NCI-H1694 treated with DMSO at 0.1 percent for 48 hours (cell line): ENCODE measurements at places on chromosomes 1 and 21.

DNA sequence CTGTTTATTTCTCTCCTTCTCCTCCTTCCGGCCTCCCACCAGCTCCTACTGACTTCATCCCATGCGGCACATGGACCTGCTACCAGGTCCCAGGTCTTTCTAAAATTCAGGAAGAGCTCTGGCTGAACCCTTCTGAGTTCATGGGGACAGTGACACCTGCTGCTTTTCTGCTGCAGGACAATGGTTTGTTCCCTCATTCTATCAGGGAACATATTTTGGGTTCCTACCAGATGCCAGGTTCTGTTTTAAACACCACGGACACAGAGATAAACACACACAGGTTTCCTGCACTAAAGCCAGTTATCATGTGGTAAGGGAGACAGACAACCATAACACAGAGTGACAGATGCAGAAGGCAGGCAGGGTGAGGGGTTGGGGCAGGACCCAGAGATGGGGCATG is 114.0 kb upstream of the RAB4A start:
- DNase-seq, result peak; percentile 50

DNA sequence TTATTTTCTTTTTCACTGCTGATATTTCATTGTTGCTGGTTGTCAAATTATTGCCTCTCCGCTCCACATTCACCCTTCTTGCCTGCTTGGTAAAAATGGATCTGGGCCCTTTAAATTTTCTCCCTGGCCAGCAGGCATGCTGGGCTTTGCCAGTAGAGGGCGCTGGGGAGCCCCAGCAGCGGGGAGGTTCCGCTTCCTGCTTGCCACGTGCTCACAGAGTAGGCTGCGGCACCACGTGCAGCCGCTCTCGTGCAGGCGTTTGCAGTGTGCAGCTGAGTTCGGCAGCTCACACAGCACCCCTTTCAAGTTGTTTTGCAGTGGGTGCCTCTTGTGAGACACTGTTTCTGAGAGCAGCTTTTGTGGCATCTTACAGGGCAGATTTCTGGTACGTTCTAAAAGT is at the start of gene ACTL8:
ACTL8 (plus strand) TSS at position 214 of the 400 bp plus-strand sequence. CDS start 67,676 bp downstream, outside the sequence.
- no peak for DNase-seq

DNA sequence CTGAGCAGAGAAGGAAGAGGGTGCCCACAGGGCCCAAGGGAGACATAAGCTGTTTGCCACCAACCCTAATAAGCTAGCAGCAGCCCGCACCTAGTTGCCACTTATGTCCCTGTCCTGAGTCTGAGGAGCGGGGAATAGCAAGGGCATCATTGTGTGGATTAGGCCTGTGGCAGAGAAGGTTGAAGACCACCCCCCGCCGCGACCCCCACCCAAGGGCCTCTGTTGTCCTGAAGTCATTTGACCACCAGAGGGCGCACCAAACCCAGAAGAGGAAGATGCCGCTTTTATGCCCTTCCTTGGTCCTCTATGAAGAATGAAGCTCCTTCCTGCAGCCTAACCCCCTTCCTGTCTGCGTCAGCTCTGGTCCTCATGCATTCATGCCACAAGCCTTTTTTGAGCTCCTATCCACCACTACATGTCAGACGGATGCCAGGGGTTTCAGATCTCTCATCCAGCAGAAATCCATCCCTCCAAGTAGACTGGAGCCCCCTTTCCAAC is 16.6 kb downstream of the RHBG start:
- peak; percentile 86 for DNase-seq

DNA sequence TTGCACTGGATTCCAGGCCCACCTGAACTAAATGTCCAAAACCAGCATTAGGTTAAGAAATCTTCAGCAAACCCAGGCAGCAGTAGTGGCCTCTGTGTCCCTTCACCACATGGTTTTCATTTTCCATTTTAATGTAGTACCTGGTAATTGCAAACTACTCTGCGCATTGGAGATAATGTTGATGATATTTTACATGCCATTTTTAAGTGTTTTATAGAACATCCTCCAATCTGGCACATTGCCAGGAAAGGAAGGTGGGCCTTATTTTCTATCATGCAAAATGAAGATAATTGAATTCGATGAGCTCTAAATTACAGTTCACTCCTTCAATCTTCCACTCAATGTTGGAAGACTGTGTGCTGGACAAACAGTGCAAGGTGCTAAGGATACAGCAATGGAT is 89.5 kb downstream of the ZC3H11B start:
- no peak for DNase-seq

GRCh38 chr1:15016001-15016400 is 137.5 kb upstream of the TMEM51 start:
- no peak for DNase-seq

DNA sequence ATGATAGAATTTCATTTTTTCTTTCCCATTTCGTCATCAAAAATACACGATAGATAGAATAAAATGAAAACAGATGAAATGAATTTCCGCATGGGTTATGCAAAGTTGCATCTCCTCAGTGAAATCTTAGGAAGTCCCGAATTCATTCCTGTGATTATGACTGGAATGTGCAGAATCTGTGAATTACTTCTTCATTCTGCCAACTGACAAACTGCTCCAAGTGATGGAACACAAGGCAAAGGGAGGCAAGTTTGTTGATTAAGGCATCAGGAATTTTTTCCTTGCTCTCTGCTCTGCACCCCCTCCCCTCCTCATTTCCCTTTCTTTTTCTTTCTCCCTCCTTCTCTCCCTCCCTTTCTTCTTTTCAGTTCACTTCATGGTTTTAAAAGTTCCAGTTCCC is 37.0 kb upstream of the ADGRL4 start:
- DNase-seq, result no peak

DNA sequence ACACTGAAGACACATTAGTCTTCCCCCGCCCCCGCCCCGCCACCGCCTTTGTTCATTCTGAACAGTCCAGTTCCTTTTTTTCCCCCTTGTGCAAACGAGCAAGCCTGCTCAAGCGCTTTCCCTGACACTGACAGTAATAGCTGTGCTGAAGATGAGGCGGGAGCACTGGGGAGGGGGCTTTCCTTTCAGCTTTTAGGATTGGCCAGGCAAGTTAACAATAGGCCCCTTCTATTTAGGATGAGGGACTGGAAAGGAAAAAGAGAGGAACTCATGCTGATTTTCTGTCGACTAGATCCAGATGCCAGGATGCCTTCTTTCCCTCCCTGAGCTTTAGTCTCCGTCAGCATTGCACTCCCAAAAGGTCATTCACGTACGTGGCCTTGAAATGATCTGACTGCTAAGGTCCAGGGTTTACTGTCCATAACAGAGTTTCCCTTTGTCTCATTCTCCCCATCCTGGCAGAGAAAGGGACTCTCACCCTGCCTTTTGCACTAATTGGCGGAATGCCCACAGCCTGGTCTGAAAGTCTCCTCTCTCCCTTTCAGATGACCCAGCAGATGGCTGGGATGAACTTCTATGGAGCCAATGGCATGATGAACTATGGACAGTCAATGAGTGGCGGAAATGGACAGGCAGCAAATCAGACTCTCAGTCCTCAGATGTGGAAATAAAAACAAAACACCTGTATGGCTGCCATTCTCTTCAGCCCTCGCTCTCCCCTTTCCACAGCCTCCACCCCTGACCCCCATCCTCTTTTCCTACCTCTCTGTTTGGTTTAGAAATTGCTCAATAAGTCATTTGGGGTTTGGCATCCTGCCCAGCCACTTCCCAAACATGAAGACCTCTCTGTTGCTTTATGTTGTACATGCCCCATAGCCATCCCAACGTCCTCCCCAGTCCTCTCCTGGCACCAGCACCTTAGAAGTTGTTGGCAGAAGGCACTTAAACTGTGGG is 28.6 kb upstream of the ZFP69B start:
- no peak for DNase-seq

DNA sequence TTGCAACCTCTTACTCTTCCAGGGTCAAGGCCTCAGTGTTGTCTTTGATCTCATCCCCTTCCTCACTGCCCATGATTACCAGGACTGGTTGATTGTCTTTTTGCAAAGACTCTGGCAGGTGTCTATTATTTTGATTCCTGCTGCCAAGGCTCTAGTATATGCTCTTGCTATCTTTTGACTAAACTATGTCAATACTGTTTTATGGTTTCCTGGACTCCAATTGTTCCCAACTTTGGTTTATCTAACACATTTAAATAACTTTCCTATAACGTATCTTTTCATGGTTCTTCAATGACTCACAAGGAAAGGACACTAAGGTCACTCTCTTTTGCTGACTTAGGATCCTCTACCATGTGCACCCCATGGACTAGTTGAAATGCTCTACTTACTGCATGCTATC is 141.5 kb downstream of the PTPRC start:
- no peak for DNase-seq

DNA sequence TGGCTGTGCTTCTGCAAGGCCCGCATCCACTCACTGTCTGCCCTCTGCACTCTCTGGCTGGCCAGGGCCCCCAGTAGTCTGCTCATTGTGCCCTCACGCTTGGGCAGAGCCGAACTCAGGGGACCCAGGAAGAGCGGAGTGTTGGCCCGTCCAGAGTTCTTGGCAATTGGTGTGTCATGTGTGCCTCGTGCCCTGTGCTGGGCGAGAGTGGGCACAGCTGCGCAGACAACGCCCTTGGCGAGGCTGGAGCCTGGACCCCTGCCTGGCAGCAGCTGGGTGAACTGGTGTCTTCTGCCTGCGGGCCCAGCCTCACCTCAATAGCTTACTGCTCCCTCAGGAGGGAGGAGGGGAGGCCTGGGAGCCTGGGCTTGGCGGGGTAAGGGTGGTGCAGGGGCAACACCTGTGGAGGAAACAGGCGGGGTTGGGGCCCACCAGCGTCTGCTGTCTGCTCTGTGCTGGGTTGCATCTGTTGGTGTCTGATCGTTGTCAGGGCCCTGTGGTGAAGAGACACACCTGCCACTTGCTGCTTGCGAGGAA is 2.1 kb downstream of the GUK1 start:
- DNase-seq, result no peak

GRCh38 chr21:39434950-39435349 is 10.6 kb downstream of the LCA5L start:
- DNase-seq, result no peak

- peak; percentile 62 for DNase-seq
Observed at GRCh38 chr1:147892731-147893214, 9.8 kb upstream of the GJA8 start.

- DNase-seq, result no peak
Observed at GRCh38 chr21:43211760-43212115, 42.9 kb downstream of the CRYAA start.

- DNase-seq, result no peak
Observed at GRCh38 chr1:119373465-119373864, 4.9 kb downstream of the HAO2 start.

- no peak for DNase-seq
Observed at GRCh38 chr21:26832546-26832945, 12.7 kb downstream of the ADAMTS1 start.

DNA sequence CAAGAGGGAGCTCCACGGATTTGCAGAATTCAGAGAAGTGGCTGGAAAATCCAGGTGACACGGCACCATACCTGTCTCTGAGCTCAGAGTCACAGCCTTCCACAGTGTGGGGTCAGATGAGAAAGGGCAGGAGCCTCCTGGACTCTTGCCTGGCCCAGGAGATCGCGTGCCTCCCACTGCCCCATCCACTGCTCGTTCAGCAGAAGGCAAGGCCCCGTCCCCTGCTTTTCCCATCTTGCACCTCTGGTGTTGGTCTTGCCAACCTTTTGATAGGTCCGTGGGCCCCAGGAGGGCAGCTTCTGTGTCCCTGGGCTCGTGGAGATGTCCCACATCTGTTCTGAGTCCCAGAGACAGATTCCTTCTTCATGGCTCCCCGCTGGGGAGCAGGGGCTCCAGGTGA is 83.7 kb upstream of the VAMP3 start:
- DNase-seq, result no peak

DNA sequence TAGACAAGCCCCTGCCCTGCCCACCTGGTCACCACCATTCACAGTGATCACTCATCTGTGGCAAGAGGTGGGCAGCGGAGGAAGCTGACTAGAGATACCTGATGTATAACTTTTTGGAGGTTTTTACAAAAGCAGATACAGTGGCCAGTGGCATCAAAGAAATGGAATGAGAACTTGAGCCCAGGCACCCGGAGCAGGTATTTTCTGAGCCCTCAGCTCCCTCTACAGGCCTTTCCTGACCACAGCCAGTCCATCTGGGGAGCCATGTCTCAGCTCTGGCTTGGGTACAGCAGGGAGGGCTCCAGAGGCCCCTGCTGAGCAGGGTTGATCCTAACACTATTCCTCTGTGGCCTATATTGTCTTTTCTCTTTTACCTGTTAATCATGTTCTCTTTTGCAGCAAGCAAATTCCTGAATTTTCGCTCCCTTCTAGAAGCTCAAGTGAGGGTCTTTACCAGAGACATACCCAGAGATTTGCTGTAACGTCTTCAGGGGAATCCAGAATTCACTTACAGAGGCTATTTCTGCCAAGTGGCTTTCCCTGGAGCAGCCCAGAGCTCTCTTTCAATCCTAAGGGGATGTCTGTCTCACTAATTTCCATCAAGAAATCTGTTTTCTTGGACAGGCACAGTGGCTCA is 27.3 kb downstream of the GPR157 start:
- peak; percentile 54 for DNase-seq

DNA sequence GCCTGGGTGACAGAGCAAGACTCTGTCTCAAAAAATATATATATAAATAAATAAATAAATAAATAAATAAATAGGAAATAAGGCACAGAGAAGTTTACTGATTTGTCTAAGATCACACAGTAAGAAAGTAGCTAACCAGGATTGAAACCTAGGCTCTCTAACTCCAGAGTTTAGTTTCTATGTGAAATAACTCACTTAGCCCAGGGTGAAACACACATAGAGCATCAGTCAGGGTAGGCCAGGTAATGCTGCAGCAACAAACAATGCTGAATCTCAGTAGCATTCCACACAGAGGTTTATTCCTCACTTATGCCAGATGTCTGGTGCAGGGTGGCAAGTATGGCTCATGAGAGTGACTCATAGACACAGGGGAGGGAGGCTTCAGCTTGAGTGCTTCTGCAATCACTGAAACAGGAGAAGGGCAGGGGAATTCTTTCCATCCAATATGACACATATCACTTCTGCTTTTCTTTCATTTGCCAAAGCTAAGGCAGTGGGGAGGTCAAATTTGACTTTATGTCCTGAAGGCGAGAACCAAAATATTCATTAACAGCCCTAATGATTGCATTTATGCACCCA is 37.1 kb upstream of the KANK4 start:
- DNase-seq, result no peak

DNA sequence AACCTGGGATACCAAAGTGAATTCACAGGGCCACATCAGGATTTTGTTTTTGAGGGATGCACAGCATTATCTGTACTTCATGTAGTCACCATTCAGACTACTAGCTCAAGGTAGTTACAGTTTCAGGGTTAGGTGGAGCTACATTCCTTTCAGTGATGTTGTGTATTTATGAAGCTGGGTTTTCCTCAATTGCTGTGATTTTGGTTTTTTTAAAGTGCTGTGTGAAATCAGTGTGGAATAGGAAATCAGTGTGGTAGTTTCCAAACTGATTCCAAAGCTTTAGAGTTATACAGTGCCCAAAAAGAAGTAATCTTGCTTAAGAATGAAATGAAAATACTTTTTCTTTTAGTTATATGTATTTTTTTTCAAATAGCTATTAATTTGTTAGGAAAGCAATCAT is 95.8 kb downstream of the PKN2 start:
- no peak for DNase-seq

- no peak for DNase-seq
Observed at GRCh38 chr1:65940126-65940525, 147.4 kb downstream of the PDE4B start.

- DNase-seq, result no peak
Observed at GRCh38 chr1:47231301-47232186, 481 bp downstream of the TAL1 start.

GRCh38 chr1:232037774-232038388 is 411.3 kb downstream of the DISC1 start:
- no peak for DNase-seq

- no peak for DNase-seq
Observed at GRCh38 chr1:178784131-178784536, 59.1 kb downstream of the RALGPS2 start.

- DNase-seq, result no peak
Observed at GRCh38 chr1:117575586-117576225, 30.1 kb upstream of the TENT5C start.

GRCh38 chr21:39562791-39563770 is 49.7 kb upstream of the B3GALT5 start:
- DNase-seq, result peak; percentile 69
